Stimulated activated CD4-positive, alpha-beta T cell treated with anti-CD3 and anti-CD28 coated beads, Interleukin-15, amount 100 ng/mL, for 1 hour (primary cell): ENCODE measurements at places on chromosomes 5 and 9.

DNA sequence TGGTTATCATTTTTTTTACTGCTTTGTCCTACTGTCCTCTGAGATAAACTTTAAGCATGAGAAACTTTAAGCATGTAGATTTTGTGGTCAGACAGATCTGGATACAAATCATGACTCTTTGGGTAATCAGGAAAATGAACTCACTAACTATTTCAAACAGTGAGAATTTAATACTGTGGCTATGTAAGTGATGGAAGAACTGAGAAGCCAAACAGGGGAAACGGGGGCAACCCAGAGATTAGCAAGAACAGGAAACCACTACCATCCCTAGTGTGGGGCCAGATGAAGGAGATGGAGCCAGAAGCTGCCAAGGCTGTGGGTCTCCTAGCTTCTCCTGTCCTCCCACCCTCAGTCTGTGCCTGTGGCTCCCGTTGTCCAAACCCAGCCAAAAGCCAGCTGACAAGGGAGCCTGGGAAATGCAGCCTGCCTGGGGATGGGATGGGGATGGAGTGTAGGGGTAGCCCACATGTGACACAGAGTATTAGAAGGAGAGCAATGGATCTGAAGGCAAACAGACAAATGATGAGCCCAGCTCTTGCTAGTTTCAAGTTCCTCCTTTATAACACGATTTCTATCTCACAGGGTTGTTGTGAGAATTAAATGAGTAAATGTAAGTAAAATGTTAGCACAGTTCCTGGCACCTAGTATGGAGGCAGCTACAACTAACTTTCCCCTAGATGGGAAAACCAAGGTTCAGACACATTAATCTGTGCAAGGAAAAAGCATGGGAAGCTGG, 27.7 kb upstream of the CDC23 start:
- DNase-seq, result no peak

- no peak for DNase-seq
Observed at GRCh38 chr9:7965063-7965462, 165.5 kb upstream of the DMAC1 start.

GRCh38 chr9:68949271-68950000, 64.5 kb downstream of the PRKACG start:
- no peak for DNase-seq

- DNase-seq, result no peak
Observed at GRCh38 chr9:95924987-95925386, 49.5 kb downstream of the ERCC6L2 start.

DNA sequence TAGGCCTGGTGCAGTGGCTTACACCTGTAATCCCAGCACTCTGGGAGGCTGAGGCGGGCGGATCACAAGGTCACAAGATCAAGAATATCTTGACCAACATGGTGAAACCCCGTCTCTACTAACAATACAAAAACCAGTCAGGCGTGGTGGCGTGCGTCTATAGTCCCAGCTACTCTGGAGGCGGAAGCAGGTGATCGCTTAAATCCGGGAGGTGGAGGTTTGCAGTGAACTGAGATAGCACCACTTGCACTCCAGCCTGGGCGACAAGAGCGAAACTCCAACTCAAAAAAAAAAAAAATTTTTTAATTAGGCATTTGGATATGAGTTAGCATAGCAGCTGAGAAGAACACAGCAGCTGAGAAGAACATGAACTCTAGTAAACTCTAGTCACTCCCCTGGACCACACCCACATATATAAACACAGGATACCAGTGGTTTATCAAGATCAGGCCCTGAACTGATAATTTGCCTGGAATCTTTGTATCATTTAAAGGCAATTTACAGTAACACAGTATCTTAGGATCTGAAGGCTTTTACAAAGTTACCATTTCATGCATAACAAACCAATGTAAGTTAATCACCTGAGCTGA, 4.6 kb upstream of the UGCG start:
- DNase-seq, result no peak

GRCh38 chr9:131698618-131698985, 41.3 kb downstream of the RAPGEF1 start:
- no peak for DNase-seq

GRCh38 chr5:128201065-128201926, 117.7 kb downstream of the SLC12A2 start:
- peak; percentile 76 for DNase-seq

DNA sequence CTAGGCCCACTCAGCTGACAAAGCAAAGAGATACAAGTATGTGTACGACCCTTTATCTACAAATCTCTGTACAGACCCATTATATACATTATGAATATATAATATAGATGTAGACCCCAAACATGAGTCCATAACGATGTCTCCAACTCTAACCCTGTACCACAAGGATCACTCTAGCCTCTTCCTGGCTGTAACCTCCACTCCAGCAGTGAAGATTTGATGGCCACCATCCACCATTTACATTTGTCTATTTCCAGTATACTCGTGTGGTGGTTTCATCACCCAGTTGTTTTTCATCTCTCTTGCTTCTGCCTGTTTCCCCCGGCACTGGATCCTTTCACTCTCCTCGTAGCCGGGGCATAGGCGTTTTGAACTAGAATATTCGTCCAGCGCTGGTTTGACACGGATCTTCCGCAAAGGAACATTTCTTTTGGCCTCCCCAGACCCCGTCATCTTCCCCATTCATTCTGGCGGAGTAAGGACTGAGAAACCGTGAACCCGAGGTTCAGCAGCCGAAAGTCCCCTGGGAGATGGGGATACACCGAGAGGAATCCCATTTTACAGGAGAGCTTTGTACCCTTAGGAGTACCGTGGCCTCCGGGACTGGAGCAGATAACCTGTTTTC, 828 bp upstream of the TRIO start:
- DNase-seq, result no peak

DNA sequence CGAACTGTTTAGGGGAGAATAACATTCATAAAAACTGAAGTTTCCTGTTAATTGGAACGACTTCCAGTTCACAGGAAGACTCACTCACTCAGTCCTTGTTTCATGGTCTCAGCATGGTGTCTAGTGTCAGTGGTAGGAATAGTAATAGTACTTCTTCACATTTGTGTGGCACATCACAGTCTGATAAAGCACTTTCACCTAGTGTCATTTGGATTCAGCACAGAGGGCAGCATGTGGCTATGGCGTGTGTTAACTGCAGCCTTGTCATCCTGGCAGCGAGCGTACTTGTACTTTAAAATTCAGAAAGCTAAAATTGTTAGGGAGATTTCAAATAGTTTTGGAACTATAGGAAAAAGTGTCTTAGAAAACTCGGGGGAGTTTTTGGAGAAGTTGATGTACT, 72.4 kb downstream of the VCAN start:
- DNase-seq, result no peak

GRCh38 chr9:131735238-131736128, 4.4 kb downstream of the RAPGEF1 start:
- no peak for DNase-seq

DNA sequence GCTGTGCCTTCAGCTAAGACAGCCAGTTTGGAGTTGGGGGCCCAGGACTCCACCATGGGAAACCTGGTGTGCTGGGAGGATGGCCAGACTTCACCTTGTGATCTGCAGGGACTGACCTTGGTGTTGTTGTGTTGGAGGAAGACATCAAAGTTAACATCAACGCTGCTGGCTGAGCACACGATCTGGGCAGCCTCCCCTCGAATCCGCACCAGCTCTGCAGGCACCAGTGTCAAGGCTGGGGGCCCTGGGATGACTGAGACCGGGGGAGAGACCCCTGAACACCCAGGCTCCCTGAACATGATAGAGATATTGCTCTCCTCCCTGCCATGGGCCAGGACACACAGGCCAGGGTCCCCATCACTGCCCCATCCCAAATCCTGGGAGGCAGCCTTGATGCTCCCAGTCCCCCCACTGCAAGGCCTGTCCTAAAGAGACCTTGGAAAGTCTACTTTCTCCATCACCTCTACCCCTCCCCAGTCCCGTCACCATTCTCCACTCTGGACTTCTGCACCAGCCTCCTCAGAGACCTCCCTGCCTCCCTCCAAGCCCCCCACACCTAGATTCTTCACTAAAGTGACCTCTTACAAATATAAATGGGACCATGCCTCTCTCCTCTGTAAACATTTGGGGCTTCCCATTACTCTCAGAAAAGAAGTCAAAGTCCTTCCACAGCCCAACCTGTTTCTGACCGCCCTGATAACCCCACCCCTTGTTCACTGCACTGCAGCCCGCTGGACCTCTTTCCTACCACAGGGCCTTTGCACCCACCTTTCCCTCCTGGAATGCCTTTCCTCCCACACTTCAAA, 8.2 kb downstream of the CSF1R start:
- DNase-seq, result no peak

GRCh38 chr5:82165740-82166530, 112.2 kb downstream of the RPS23 start:
- DNase-seq, result no peak
